Activated CD4-positive, alpha-beta T cell treated with anti-CD3 and anti-CD28 coated beads, Interleukin-2, amount 10 ng/mL, durations not matched to agents 24 days and 14 days (primary cell): ENCODE measurements at places on chromosomes 2 and 18.

DNA sequence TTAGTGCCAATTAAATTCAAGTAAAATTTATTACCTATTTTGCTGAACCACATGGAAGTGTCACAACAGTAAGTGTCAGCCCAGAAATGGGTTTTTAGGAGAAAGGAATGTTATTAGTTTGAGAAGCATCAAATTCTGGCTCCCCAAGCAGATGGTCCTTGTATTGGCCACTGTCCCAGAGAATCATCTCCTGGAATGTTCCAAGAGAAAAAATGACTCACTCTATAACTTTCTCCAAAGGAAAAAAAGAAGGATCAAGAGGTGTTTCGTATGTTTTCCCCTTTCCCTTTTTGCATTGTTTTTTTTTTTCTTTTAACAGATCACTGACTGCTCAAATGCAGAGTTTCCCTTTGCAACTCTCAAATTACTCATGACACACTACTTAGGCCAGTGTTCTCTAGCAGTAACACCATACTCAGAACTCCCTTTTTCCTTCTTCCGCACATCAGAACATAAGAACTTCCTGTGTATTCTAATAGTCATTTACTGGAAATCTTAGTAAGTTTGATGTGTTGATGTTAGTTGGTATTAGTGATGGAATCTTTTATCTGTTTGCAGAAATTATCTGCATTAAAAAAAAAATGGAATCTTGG lies 390.3 kb downstream of the GPD2 start:
- no peak for DNase-seq

DNA sequence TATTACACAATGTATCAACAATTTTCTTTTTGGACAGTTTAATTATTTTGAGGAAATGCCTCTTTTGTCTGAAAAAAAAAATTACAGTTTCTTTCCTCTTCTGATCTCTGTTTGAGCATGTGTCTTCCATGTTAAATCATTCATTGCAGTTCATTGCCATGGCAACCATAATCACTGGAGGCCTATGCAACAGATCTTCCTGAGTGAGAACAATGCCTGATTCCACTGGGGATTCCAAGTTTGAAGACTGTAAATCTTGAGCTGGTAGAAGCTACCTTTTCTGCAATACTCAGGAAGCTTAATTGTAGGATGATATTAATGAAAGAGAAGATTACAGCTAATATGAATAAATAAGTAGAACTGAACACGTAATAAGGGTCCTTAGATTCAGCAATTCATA lies 721.4 kb upstream of the CNTNAP5 start:
- DNase-seq, result no peak

GRCh38 chr2:43890855-43891254 lies 52.1 kb downstream of the ABCG8 start:
- no peak for DNase-seq

DNA sequence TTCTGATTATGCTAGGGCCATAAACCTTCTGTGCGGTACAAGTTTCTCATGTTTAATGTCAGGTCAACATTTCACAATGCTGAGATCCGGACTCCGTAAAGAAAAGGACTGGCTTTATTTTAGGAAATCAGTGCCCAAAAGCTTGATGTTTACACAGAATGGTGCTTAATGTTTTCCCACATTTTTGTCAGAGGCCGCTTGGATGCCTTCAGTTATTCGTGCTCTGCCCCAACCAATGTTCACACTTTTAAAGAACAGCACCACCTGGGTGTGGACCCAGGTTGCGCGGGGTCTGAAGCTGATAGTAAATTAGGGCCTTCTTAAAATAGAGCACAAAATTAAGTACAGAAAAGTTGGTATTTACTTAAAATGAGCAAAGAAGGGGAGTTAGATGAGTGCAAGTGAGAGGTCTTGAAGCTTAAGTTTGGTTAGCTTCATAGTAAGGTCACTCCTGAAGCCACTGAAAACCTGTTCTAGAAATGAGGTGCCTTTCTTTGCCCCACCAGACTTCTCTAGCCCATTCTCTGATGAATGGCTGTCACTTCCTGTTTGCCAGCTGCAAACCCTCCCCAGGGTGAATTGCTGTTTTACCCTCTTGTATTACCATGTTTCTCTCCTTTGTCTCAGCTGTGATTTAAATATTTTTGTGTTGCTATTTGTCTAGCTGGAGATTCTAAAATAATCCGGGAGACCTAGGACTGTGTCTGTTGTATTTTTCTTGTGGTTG lies 20.5 kb downstream of the SLC3A1 start:
- DNase-seq, result peak; percentile 59

DNA sequence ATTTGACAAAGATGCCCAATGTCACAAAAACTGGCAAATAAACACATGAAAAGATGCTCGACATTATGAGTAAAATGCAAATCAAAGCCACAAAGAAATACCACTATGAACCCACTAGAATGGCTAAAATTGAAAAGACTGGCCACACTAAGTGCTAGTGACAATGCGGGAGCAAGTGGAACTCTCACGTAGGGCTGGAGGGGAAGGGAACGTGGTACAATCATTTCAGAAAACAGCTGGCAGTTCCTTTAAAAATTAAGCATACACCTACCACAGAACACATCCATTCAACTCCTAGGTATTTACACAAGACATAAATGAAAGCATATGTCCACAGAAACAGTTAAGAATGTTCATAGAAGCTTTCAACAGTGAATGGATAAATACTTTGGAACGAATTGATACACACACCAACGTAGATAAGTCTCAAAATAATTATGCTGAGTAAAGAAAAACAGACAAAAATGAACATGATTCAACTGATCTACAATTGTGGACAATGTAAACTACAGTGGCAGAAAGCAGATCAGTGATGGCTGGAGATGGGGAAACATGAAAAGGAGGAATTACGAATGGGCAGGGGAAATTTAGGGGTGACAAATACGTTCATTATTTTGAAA lies 71.7 kb downstream of the MYOM1 start:
- peak; percentile 47 for DNase-seq

DNA sequence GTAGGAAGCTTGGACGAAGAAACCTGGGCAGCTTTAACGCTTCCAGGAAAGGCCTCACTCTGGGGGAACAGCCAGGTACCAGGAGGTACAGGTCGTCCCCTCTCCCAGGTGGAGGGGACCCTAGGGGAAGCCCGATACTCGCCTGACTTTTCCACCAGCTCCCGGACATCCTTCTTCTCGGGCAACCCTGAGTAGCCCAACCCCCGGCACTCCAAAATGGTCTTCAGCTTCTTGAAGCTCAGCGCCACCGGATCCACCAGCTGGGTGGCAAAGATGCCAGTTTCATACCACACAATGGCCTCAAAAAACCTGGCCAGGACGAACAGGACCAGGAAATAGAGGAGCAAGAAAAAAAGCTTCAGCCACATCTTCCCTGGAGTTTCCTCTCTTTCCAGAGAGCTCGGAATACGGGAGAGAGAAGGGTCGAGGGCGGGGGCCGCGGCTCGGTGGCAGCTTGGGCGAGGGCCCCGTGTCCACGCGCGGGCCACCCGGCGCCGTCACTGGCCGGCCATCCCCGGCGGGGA lies 1.1 kb downstream of the RNF103 start:
- DNase-seq, result peak; percentile 80

- no peak for DNase-seq
Measured at GRCh38 chr2:163682695-163683094, 53.1 kb downstream of the FIGN start.

- DNase-seq, result no peak
Measured at GRCh38 chr2:16661936-16662839, 3.4 kb downstream of the CYRIA start.

GRCh38 chr2:44866152-44866551 lies 75.3 kb upstream of the SIX3 start:
- no peak for DNase-seq

GRCh38 chr18:44143072-44143471 lies 537.6 kb upstream of the SETBP1 start:
- DNase-seq, result no peak

DNA sequence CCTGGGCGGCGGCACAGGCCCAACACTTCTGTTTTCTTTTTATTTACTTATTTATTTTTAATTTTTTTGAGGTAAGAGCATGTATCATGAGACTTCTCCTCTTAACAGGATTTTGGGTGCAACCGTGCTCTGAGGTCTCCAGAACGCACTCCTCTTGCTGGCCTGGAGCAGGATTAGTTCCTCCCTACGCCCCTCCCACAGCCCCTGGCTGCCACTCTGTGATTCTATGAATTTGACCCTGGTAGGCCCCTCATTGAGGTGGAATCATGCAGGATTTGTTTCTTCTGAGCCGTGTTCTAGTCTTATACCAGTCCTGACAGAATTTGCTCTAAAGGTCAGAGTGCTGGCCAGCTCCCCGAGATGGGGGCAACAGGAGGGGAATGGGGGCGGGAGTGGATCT lies 106.5 kb upstream of the HS6ST1 start:
- no peak for DNase-seq

- peak; percentile 80 for DNase-seq
Measured at GRCh38 chr2:101704046-101704466, 6.5 kb downstream of the MAP4K4 start.

GRCh38 chr18:24934258-24934932 lies 417.6 kb downstream of the ZNF521 start:
- no peak for DNase-seq

GRCh38 chr18:28065031-28065792 lies 111.7 kb downstream of the CDH2 start:
- no peak for DNase-seq

GRCh38 chr2:219637842-219638185 lies 10.4 kb downstream of the SLC4A3 start:
- DNase-seq, result no peak

DNA sequence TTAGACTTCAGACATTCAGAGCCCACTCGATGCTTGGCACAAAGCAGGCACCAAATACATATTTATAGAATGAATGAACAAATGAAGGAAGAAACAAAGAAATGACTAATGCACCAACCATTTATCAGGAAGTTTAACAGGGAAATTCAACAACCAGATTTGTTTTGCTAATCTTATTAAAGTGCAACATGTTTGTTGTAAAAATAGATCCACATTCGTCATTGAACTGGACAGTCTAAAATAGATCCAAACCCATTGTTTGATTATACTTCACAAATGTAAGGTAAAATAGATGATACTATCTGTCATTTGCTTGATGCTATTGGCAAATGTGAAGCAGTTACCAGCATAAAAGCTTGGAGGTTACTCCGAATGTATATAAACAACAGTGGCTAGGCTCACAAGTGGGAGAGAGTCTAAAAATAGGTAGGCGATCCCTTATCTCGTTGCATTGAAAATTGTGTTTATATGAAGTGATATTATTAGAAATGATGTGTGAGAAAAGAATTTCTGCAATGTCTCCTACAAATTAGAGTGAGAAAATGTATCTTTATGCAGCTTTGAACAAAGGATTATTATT lies 246.2 kb downstream of the NEDD4L start:
- DNase-seq, result no peak

- no peak for DNase-seq
Measured at GRCh38 chr2:142918624-142919023, 41.2 kb downstream of the KYNU start.

DNA sequence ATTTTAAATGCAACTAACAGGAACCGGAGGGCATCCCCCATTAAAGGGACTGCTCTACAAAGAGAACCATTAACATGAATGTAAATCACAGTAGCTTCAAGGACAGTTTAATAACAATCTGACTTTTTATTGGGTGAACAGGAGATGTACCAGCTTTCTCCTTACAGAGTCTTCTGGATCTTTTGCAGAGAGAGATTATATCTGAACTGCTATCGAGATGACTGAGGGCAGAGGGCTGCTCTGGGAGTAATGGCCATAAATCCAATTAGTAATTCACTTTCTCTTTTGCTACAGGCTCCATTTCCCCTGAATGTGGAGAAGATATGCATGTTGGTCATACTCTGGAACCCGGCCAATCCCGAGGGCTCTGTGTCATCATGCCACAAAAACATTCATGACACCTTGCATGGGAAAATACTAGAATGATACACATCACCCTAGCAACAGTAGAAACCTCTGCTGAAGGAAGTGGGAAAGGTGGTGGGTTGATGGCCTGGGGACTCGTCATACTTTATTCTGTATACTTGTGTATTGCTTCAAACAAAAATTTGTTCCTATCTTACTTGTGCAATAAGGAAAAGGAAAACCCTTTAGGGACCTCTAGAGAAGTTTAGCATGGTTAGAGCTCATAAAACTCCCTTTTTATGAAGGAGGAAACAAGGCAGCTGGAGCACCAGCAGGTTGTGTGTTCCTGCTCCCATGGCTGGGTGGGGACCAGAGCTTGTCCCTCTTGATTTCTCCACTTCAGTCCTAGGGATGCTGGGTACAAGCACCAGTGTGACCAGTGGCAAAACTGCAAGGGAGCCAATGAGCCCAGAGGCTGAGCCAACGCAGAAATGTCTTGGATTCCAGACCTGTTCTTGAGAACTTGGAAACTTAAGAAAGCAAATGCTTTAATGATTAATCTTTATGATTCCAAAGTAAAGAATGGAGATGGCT lies 26.0 kb downstream of the CTAGE1 start:
- no peak for DNase-seq

DNA sequence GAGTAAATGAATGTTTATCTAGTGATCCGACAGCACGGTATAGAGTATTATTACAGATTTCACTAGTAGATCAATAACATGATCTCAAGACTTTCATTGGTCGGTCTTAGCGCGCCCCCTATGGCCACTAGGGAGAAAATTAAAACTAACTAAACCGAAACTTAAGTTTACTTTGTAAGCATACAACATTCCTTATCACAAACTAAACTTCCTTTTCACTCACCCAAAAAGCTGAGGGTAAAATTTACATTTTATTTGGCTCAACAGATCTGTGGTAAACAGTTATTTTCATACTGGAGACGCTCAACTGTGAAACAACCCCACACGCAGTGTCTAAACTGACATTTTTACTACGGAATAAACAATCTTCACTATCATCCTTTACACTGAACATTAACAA lies 215.6 kb upstream of the MAP2 start:
- DNase-seq, result peak; percentile 65

DNA sequence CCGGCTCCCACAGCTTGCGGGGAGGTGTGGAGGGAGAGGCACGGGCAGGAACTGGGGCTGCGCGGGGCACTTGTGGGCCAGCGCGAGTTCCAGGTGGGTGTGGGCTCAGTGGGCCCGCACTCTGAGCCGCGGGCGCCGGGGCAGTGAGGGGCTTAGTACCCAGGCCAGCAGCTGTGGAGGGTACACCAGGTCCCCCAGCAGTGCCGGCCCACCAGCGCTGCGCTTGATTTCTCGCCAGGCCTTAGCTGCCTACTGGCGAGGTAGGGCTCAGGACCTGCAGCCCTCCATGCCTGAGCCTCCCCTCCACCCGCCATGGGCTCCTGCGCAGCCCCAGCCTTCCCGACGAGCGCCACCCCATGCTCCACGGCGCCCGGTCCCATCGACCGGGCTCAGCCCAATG lies 337.9 kb upstream of the ACVR2A start:
- no peak for DNase-seq

GRCh38 chr2:207217442-207217841 lies 51.7 kb upstream of the KLF7 start:
- DNase-seq, result no peak
